ENCODE measurements at places on chromosomes 4 and X.
A peak's percentile ranks its signal among the peaks of the same experiment; 100 is the strongest.

GRCh38 chr4:183223053-183223452 is 97.0 kb downstream of the CLDN22 start:
- DNase-seq = no peak

- no peak for DNase-seq
Observed at GRCh38 chr4:61864286-61864685, 664.2 kb downstream of the ADGRL3 start.

DNA sequence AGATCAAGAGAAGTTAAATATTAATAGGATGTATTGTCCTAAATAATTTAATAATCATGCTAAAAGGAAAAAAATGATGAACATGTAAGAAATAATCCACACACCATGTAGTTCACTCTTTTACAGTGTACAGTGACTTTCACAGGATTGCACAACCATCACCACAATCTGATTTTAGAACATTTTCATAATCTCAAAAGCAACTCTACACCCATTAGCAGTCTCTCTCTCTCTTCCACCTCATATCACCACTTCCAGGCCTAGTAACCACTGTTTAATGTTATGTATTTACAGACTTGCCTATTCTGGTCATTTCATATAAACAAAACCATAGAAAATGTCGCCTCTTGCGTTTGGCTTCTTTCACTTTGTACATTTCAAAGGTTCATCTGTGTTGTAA is 153.4 kb downstream of the FSTL5 start:
- no peak for DNase-seq

DNA sequence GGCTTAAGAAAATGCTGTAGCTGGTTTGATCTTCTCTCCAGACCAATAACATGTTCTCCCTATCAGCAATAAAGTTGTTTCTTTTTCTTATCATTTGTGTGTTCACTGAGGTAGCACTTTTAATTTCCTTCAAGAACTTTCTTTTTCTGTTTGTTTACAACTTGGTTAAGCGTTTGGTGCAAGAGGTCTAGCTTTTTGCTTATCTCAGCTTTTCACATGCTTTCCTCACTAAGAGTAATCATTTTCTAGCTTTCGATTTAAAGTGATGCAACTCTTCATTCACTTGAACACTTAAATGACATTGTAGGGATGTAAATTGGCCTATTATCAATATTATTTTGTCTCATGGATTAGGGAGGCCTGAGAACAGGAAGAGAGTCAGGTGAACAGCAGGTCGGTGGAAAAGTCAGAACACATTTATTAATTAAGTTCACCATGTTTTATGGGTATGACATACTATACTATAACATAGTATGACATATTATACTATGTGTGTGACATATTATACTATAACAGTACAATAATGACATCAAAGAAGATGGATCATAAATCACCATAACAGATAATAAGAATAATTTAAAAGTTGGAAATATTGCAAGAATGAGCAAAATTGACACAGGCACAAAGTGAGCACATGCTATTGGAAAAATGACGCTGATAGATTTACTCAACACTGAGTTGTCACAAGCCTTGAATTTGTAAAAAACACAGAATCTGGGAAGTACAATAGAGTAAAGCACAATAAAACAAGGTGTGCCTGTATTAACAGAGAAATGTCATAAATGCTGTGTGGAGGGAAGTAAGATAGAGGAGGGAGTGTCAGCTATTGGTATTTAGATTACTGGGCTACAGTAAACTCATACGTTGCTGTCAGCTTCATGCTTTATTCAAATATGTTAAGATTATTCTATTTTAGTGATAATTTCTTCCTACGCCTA is 218.6 kb upstream of the SLC7A11 start:
- DNase-seq = no peak

DNA sequence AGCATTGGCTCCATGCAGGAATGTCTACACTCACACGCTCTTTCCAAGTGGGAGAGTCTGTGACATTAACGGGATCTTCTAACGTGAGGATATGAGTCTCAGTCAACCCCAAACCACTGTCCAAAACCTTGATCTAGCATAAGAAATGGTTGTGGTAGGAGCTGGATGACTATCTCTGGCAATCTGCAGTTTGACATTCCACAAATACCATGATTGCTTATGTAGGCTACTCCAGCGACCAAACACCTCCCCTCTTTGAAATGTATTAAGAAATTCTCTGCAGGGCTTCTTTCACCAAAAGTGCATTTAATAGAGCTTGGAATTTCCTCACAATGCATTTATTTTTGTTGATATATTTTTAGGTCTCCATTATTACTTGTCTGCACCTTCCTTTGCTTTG is 14.1 kb upstream of the STX18 start:
- peak; percentile 42 for DNase-seq

GRCh38 chr4:151117371-151117962 is 18.0 kb downstream of the RPS3A start:
- DNase-seq = peak; percentile 45

Data from HFF-Myc (cell line).